ENCODE measurements at places on chromosomes 7 and 10.

- DNase-seq: no peak
These were observed 19.1 kb downstream of the CDC14C start for GRCh38 chr7:48943279-48943990.

GRCh38 chr7:83684928-83685327 lies 36.0 kb upstream of the SEMA3E start:
- DNase-seq: no peak

DNA sequence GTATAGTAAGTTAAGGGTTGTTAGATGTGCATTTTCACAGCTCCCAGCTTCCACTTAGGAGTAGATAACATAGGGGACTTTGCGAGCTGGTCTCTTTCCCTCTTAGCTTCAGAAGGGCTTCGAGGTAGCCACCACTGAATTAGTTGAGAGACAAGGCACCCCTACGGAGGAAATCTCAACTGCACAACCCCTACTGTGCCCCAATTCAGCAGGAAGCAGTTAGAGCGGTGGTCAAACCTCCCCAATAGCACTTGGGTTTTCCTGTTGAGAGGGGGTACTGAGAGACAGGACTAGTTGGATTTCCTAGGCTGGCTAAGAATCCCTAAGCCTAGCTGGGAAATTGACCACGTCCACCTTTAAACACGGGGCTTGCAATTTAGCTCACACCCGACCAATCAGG lies 1.1 kb upstream of the HERPUD2 start:
- no peak for DNase-seq

DNA sequence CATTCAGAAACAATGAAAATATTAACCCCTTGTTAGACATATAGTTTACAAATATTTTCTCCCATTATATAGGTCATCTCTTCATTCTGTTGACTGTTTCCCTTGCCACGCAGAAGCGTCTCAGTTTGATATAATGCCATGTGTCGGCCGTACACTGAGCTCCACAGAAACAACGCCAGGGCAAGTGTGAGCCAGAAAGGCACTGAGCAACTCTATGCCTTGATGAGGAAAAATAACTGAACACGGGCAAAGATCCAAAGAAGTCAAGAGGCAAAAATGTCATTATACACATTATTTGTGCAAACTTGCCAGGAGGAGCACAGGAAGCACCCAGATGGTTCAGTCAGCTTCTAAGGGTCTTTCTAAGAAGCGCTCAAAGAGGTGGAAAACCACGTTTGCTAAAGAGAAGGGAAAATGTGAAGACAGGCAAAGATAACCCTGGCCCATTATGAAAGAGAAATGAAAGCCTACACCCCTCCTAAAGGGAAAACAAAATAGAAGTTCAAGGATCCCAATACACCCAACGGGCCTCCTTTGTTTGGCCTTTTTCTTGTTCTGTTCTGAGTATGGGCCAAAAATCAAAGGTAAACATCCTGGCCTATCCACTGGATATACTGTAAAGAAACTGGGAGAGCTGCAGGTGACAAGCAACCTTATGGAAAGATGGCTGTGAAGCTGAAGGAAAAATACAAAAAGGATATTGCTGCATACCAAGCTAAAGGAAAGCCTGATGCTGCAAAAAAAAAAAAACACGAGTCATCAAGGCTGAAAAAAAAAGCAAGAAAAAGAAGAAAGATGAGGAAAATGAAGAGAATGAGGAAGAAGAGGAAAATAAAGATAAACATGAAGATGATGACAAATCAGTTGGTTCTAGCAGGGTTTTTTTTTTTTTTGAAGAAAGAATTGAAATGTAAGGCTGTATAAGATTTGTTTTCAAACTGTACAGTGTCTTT lies 15.5 kb downstream of the ARHGAP12 start:
- no peak for DNase-seq

- no peak for DNase-seq
These were observed 55.0 kb downstream of the LRRC17 start for GRCh38 chr7:102967798-102968197.

DNA sequence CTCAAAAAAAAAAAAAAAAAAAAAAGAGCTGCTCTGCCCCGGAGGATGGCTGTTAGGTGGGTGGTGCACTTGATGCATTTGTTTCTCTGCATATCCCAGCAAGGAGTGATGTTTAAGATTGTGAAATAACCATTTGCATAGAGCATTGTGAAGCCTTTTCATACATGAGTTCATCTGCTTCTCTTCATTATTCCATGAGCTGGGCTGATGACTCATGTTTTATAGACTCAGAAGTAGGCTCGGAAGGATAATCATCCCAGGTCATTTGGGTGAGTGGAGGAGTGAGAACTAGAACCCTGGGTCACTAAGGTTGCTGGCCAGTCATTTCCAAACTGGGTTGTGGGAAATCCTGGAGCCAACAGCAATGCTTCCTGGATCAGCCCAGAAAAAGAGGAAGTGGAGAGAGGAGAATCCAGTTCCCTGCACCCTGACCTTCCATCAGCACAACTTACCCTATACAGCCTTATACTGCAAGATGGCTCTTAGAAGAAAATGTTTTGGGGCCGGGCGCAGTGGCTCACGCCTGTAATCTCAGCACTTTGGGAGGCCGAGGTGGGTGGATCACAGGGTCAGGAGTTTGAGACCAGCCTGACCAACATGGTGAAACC lies 45.3 kb downstream of the TACC2 start:
- no peak for DNase-seq

DNA sequence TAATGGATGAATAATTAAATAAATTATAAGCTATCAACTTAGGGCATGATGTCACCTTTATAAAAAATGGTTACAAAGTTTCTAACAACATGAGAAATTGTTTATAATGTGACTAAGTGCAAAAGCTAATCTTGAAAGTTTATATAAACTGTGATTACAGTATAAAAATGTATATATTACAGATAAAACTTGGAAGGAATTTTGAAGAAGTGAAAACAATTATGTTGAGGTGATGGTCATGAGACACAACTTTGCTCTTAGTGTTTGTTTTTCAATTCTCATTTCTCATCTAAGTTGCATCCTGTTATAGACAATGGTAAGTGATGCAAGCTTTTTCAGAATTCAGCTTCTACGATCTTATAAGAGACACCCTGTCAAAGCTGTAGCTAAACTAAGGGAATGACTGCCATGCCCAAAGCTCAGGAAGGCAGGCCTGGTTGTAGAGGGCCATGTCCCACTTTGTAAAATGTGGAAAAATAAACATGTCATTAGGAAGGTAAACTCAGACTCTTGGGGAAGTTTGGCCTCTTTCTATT lies 23.9 kb downstream of the MACC1 start:
- no peak for DNase-seq

- DNase-seq: no peak
These were observed 116.5 kb downstream of the MARCHF5 start for GRCh38 chr10:92407305-92408016.

DNA sequence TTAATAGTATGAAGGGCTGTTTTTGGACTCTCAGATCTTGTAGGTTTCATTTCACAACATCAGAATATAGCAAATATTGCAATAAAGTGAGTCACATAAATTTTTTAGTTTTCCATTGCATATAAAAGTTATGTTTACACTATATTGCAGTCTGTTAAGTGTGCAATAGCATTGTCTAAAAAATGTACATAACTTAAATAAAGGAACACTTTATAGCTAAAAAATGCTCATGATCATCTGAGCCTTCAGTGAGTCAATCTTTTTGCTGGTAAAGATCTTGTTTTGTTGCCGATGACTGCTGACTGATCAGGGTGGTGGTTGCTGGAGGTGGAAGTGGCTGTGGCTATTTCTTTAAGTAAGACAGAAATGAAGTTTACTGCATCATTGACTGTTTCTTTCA lies 42.0 kb downstream of the ABCA13 start:
- DNase-seq: no peak

DNA sequence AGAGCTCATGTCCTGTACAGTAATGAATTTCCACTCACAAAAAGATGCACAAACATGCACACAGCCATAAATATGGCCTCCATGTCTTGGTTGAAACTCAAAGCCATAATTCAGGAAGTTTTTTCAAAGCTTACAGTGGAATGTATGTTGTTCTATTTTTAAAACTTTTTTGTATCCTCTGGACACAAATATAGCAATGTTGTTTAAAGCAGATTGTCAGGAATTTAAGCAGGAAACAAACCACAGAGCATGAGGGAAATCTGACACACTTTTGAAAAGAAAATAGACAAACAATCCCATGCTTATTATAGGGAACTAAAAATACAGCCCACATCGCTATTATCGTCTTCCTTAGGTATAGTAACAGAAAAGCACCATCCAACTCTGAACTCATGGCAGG lies 21.5 kb downstream of the LRRN3 start:
- no peak for DNase-seq

DNA sequence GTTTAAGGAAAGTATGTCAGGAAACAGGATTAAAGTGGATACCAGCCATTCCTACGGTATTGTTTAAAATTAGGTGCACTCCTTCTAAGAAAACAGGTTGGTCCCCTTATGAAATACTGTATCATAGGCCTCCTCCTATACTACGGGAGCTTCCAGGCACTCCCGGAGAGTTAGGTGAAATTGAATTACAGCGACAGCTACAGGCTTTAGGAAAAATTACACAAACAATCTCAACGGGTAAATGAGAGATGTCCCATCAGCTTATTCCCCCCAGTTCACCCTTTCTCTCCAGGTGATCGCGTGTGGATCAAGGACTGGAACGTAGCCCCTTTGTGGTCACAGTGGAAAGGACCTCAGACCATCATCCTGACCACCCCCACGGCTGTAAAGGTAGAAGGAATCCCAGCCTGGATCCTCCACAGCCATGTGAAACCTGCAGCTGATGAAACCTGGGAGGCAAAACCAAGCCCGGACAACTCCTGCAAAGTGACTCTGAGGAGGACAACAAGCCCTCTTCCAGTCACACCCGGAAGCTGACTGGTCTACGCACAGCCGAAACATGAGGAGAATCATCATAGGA lies 25.1 kb upstream of the GHITM start:
- DNase-seq: no peak

DNA sequence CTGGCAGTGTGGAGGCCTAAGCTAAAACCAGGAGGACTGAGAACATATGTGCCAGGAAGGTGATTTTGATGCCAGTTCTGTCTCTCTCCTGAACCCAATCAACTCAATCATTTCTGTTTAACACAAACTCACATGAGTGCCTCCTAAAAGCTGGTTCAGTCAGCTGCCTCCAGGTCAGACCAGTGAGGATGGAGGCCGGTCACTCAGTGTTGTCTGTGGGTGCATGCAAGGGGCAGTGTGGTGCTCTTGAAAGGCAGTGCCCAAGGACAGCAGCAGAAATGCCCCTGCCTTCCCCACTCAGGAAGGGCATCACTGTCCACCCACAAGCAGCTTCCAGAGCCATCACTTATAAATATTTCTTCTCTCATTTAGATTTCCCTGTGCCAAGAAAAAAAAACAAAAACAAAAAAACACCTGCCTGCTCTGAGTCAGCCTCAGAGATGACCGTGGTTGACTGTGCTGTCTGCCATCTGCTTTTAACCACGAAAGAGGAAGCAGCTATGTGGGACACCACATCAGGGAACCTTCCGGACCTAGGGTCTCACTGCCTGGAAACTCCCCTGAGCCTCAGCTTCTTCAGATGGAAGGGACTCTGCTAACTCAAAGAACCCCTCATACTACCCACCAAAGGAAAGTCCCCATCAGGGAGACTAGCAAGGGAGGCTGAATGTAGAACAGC lies 39.1 kb downstream of the VOPP1 start:
- no peak for DNase-seq

DNA sequence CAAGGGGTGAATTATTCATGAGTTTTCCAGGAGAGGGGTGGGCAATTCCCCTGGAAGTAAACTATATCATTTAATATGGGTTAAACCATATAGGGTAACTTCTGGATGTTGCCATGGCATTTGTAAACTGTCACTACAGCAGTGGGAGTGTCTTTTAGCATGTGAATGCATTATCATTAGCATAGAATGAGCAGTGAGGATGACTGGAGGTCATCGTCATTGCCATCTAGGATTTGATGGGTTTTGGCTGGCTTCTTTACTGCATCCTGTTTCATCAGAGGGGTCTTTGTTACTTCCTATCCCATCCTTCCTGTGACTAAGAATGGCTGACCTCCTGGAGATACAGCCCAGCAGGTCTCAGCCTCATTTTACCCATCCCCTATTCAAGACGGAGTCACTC lies 139.5 kb upstream of the PRKCQ start:
- DNase-seq: no peak

DNA sequence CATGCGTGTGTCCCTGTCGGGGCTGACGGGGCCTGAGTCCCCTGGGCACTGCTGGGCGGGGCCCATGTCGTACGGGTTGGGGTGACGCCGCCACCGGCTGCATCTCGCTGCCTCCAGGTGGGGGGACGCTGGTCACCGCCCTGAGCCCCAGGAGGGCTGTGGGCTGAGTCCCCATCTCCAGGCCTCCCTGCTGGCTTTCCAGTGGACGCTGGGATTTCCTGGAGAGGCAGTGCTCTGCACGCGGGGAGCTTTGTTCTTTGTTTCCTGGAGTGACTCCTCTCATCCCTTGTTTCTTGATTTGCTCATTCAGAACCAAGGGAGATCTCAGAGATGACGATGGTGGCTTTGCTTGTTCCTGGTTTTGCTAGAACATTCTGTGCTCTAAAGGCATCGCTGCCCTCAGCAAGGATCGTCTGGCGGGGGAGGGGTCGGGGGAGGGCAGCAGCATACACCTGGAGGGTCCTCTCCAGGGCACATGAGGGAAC lies 21.0 kb downstream of the PWWP2B start:
- DNase-seq: no peak

GRCh38 chr10:70815504-70816219 lies at the start of gene SGPL1:
TSS of gene SGPL1 (plus strand) at chr10:70815948. CDS start at chr10:70816854, 906 bp downstream.
- DNase-seq: peak; percentile 69

DNA sequence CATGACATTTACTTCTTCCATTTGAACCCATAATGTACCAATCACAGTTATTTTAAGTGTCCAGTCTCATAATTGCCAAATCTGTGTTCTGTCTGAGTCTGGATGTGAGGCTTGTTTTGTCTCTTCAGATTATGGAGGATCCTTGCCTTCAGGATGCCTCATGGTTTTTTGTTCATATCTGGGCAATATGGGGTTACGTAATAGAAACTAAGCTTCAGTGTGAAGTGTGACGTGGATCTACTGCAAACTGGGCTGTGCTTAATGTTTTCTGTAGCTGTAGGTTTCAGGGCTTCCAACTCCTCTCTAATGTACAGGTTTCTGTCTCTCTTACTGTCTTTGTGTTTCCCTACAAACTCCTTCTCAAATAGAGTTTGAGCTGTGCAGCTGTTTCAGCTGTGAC lies 223.7 kb upstream of the ADARB2 start:
- no peak for DNase-seq

Measured in NCI-H1930 (cell line).